ENCODE measurements at places on chromosomes 7 and 10.
A peak's percentile ranks its signal among the peaks of the same experiment; 100 is the strongest.

DNA sequence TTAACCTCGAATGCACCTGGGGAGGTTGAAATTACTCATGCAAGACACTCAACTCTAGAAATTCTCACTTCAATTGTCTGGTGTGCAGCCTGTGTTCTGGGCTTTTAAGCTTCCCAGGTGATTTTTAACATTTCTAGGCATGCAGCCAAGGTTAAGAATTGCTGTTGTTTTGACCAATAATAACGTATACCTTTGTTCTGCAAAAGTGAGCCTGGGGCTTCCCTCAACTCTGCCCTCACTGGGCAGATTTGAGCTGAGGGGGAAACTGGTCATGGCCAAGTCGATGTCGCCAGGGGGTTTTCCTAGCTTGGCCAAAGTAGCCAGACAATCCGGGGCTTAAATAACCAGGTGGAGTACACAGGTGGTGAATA, 568 bp downstream of the PRSS2 start:
- DNase-seq = no peak

GRCh38 chr7:99551334-99551733, 580 bp downstream of the FAM200A start:
- DNase-seq = no peak

DNA sequence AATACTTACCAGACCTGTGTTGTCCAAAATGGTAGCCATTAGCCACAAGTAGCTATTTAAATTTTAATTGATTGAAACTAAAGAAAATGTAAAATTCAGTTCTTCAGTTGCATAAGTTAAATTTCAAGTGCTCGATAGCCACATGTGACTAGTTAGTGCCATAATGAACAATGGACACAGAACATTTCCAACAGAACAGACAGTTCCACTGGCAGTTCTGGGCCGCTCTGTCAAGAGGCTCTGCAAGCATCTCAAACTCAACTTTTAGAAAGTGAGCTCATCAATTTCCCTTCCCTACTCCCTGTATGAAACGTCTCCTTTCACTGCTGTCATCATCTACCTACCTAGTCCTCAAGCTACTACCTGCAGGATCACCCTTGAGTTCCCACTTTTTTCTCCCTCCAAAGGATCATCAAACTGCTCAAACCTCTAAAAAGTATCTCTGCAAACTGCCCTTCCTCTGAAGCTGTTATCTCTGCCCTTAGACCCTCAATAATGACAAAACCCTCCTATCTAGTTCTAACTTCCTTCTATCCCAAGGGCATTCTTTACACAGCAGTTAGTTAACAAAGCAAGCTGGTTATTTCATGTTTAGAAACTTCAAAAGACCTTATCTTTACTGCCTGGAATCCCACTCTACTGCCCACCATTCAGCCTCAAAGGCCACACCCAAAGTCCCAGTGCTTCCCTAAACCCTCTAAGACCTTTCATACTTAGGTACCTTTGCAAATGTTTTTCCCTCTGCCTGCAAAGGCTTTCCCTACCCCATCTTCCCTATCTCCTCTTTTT, 20.6 kb downstream of the SHTN1 start:
- no peak for DNase-seq

DNA sequence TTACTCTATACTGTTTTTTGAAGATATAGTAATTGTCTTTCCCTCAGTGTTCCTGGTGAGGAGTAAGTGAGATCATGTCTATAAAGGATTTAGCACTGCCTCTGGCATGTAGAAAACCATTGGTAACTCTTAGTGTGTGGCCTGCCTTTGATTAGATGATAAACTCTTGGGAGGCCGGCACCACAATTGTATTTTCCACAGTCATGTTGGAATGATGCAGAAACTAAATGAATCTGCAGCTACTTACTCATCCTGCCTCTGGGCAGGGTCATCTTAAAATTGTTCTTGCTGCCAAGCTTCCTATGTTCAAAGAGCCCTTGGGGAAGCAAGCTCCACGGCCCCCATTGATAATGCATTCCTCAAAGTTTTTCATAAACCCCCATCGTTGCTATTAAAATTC, 204.6 kb downstream of the ANKRD7 start:
- DNase-seq = no peak

- no peak for DNase-seq
Measured at GRCh38 chr7:70092314-70093204, 494.3 kb downstream of the AUTS2 start.

GRCh38 chr7:141697211-141697871, 4.6 kb downstream of the DENND11 start:
- DNase-seq = no peak

GRCh38 chr10:100204370-100204769, 18.5 kb upstream of the ERLIN1 start:
- DNase-seq = no peak

DNA sequence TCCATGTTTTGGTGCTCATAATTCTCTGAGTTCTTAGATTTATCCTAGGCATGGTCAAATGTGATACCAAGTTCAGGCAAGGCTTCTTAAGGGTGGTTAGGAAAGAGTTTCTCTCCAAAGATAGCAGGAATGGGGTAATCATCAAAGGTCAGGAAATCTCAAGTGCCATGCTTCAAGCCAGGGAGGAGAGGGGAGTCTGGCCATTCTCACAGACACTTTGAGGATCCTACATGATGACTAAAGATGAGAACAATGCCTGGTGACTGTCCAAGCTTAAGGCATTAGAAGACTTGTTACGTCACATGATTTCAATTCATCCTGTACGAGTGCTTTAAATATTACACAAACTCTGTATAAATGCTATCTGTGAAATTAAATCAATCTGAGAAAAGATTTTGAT, 59.4 kb downstream of the POM121L12 start:
- no peak for DNase-seq

- no peak for DNase-seq
Measured at GRCh38 chr10:132300582-132300981, 7.2 kb downstream of the STK32C start.

- DNase-seq = no peak
Measured at GRCh38 chr7:108045669-108046068, 42.7 kb upstream of the LAMB1 start.

DNA sequence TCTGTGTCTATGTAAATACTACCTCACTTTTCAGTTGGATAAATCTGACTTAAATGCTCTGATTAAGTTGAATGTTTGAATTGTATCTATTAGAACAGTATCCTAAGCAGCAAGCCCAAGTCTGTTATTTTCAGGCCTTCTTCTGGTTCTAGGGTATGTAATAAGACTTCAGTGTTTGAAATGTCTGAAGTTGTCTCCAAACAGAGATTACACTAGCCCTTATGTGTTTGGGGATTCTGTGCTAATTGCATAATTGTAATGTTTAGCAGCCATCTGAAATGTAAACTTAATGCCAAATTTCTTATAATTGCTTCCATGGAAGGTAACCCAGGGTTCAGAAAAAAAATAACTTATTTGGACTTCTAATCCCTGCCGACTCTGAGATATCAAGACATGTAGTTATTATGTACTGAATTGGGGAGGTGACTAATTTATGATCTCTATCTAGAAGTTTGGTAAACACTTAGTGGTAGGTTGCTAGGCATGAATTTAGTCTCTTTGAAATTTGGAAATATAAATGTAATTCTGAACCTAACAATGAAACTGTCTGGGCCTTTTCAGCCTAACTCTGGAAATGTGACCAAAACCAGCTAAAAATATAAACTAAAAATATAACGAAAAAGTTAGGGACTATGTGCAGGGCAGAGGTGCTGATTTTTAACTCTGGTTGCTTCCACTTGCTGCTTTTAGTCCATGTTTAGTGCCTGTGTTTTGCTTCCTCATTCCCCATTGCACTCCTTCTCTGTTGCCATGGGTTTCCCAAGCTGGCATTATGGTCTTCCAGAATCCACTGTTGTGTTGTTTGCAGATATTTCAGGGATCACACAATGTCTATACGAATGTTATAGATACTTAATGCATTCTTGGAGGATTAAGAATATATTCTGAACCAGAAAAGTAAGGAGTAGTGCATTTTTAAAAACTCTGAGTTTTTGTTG, 54.8 kb downstream of the MCU start:
- no peak for DNase-seq

DNA sequence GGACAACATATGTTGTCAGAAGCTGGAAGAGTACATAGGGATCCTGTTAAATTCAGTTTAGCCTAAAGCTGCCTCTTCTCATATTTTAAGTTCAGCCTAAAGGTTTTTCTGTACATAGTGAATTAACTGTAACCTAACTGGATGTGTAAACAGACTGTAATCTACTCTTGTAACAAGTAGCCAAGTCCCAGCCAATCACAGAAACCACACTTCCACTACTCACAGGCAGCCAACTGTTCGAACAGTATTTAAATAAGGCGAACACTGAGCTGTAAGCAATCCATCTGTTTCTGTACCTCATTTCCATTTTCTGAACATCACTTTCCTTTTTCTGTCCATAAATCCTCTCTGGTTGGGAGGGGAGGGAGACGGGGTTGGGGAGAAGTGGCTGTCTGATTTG, 15.0 kb upstream of the STN1 start:
- DNase-seq = no peak

DNA sequence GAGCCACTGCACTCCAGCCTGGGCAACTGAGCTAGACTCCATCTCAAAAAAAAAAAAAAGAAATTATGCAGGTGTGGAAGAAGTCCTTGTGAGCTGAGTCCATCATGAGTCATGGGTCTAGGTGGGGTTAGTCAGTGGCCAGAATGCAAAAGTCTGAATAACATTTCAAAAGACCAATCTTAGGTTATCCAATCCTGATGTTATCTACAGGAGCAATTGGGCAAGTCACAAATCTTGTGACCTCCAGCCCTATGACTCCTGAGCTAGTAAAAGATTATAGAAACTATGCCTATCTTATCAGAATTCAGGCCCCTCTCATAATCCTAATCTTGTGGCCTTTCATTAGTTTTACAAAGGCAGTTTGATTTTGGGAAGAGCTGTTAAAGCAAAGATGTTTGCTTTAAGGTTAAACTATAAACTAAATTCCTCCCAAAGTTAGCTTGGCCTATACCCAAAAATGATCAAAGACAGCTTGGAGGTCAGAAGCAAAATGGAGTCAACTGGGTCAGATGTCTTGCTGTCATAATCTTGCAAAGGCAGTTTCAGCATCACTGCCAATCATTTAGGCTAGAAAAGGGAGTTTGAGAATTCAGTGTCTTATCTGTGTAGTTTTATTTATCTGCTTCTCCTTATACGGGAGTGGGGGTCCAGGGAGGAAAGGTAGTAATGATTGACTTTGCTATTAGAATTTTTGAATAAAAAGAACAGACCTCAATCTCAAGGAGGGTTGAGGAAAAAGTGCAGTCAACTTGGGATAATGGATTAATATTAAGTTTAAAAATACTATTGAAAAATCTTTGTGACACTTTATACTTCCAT, 71.2 kb upstream of the TRIM24 start:
- no peak for DNase-seq

GRCh38 chr7:55245271-55245723, 119.8 kb upstream of the LANCL2 start:
- DNase-seq = no peak

GRCh38 chr7:28774261-28774988, 183.7 kb downstream of the TRIL start:
- DNase-seq = no peak

DNA sequence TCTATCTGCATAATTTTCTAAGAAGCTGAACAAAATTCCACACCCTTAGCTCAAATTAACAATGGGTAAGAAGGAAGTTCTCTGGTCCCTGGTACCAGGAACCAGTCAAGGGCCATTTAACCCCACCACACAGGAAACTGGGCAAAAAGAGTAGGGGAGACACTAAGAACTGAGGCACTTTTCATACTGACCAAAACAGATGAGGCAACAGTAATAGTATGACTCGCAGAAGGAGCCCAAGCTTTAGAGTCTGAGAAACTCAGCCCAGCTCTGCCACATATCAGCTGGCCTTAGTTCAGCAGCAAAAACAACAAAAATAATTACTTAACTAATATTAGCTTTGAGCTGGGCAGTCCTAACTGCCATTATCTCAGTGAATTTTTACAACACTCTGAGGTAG, 221.2 kb downstream of the FAM107B start:
- DNase-seq = peak; percentile 93

DNA sequence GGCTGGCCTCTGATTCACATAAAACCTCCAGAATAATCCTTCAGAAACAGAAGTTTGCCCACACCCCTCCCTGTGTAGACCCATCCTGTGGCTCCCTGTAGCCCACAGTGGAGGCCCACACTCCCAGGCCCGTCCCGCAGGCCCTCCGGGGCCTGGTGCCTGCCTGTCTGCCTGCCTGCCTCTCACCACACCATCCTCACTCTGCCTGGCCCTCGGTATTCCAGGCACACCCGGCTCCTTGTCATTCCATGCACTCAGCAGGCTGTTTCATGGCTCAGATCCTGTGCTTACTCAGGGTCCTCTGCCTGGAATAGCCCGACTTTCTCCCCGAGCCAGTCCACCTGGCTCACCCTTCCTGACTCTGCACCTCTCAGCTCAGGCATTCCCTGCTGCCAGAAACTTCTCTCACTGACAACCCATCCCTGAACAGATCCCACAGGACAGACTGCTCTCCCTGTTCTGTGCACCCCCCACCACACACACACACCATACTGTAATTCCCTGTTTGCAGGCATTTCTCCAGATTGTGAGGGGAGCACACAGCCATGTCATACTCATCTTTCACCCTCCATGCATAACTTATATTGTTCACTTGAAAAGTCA, 498.0 kb upstream of the ZMIZ1 start:
- no peak for DNase-seq

- no peak for DNase-seq
Measured at GRCh38 chr10:21895932-21896331, 107.6 kb downstream of the DNAJC1 start.

DNA sequence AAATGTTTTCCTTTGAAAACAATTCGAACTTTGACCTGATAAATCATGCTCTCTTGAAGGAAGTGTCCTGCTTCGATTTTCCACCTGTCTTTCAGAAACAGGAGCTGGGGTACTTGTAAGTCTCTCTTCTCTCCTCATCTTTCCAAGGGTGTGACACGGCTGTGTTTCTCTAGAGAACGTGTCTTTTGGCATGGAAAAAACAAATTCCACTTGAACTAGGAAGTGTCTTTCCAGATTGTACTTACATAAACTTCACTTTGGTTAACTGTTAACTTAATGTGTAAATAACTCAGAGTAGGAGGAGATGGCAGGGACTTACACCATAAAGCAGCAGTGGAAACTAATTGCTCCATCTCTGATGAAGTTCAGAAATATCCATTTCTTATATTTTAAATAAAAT, 4.2 kb upstream of the CALCR start:
- no peak for DNase-seq

- DNase-seq = peak; percentile 26
Measured at GRCh38 chr7:30351286-30351685, 66.9 kb downstream of the ZNRF2 start.

DNA sequence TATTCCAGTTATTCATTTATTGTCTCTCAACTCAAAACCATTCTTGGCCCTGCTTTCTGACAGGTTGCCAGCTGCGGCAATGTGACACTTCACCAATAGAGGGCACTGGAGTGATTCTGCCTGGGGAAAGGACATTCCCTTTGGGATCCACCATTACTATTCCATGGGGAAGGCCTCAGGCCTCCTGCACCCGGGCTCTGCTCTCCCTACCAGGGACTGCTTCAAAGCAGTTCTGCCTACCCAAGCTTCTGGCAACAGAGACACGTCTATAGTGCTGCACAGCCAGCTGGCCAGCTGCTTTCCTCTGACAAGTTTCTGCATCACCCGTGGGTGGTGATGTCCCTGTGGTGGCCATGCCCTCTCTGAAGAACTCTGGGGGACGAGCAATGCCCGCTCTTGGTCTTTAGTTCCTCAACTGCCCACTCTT, 163.8 kb downstream of the ELMO1 start:
- no peak for DNase-seq

- no peak for DNase-seq
Measured at GRCh38 chr10:70528741-70529362, 50.3 kb downstream of the PALD1 start.

GRCh38 chr10:71900441-71901180, 49.6 kb upstream of the PSAP start:
- DNase-seq = no peak

All from GF-D8 (cell line).